ENCODE measurements at places on chromosomes 3 and 15. TPM values are rescaled to one million over a fixed set of nuclear protein-coding genes. Genes with fewer than 3 reads are reported as not detected.

DNA sequence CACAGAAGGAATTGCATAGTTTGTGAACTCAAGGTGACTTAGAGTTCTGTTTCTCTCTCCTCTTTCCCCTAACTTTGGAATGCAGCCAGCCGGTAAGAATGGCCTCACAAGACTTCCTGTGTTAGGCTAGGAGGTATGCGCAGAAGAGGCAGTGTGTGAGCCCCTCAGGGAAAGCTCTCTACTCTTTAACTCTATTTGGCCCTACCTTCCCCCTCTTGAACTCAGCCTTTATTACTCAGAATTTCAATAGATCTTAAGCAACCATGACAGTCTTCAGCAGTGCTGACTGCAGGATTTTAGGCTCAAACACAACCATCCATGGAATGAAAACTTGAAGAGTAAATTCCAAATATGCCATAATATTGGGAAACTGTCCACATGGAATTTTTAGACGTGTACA is 209.5 kb downstream of the DTWD1 start:
- no peak for DNase-seq

- no peak for DNase-seq
Observed at GRCh38 chr15:34776606-34777105, 18.7 kb downstream of the ACTC1 start.

The RTP1 gene
- total RNA-seq, result not detected

- DNase-seq, result no peak
Observed at GRCh38 chr3:41726891-41727290, 235.0 kb downstream of the ULK4 start.

The PRRT3 gene
- total RNA-seq, result 17.0 TPM

The ATOSA gene
- total RNA-seq, result 18.1 TPM

- no peak for DNase-seq
Observed at GRCh38 chr3:25679166-25679565, 14.5 kb upstream of the TOP2B start.

- no peak for DNase-seq
Observed at GRCh38 chr3:39190281-39191025, 1.9 kb downstream of the XIRP1 start.

- peak; percentile 13 for DNase-seq
Observed at GRCh38 chr3:160885791-160886286, 129.8 kb downstream of the PPM1L start.

DNA sequence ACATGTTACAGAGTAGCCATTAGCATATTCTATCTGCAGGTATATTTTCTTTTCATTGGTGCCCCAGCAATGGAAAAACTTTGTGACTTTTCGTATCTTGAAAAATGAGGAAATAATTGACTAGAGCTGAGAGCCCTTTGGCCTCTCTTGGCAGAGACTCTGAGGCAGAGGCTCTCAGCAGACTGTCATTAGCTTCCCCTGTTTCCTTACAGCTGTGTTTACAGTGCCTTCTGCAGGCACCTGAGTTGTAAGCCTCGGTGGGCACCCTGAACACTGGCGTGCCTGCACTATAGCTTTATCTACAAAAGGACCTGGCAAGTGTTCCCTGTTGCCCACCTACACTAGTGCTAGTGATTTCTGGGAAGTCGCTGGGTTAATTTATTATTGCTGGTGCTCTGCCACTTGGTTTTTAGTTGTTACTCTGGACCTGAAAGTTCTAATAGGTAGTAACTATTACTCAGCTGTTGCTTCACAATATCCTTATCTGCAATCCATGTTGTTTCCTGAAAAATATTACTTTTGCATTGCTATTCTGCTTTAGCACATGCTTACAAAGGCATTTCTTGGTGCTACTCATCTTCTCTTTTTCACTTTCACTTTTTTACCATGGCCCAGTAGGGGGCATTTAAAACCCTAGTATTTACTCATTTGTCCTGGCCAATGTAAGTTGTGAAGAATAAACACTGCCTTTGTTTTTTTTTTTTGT is 7.8 kb upstream of the GPR171 start:
- DNase-seq, result no peak

GRCh38 chr3:60303160-60303559 is 948.1 kb downstream of the FHIT start:
- DNase-seq, result no peak

The ASB14 gene
- not detected for total RNA-seq

The NEK10 gene
- 0.15 TPM for total RNA-seq

DNA sequence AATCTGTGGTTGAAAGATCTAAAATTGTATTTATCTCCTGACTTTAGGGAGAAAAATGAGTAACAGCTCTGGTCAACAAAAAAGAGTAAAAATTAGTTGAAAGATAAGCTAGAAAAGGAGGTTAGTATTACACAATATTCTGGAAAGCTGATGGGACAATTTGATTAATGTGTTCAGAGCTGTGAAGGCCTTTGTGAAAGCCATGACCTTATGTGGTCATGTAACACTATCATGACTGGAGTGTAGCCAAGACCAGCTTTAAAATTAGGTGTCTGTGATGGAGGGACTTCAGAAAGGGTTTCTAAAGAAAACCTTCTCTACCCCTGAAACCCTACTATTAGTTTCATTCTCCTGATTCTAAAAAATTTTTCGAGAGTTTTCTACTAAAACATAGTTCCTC is 127.2 kb downstream of the NFKBIZ start:
- peak; percentile 74 for DNase-seq

DNA sequence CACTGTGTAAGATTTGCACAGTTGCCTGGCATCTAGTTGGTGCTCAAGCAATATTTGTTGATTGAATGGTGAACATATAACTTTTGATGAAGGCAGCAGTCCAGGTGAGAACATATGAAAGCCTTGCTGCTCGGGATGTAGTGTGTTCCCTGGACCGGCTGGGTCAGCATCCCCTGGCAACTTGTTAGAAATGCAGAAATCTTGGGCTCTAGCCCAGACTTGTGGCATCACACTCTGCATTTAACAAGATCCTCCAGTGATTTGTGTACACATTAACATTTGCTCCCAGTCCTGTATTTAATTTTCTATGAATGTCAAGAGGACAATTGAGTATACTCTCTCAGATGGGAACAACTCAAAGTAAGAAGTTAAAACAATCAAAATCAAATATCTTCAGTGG is 69.0 kb upstream of the SAMMSON start:
- DNase-seq, result no peak

- DNase-seq, result no peak
Observed at GRCh38 chr3:141288336-141288990, 56.8 kb downstream of the PXYLP1 start.

The KLHL6 gene
- 29.7 TPM for total RNA-seq

GRCh38 chr3:127556565-127556964 is 34.0 kb downstream of the TPRA1 start:
- DNase-seq, result no peak

The NOX5 gene
- total RNA-seq, result not detected

The UNC13C gene
- 17.7 TPM for total RNA-seq

DNA sequence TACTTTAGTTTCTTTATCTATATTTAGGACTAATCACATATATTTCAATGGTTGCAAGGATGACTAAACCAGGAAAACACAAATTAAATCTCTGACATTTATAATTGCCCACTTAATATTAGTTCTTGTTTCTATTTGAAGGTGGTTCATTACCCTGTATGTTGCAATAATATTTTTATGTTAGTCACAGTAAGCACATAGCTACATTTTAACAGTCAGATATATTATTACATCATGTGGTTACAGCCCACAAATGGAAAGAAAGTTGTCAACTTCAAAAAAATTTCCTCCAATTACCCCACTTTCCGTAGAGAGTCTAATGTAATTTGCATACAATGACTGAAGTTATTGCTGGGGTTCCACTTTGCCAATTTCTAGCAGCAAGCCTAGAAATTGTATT is 114.6 kb downstream of the TUSC7 start:
- DNase-seq, result no peak

The ADAMTS7 gene
- 0.28 TPM for total RNA-seq

The LRRK1 gene
- total RNA-seq, result 58.3 TPM

The ARPP21 gene
- not detected for total RNA-seq

The PPM1L gene
- 0.21 TPM for total RNA-seq

- DNase-seq, result no peak
Observed at GRCh38 chr3:13195374-13195773, 122.1 kb upstream of the IQSEC1 start.

- no peak for DNase-seq
Observed at GRCh38 chr3:156207802-156208685, 87.7 kb downstream of the KCNAB1 start.

The SH2D7 gene
- 0.08 TPM for total RNA-seq

The TMEM207 gene
- total RNA-seq, result not detected

Measured in GM12878 (cell line).